ENCODE measurements at places on chromosomes 7 and 10.

GRCh38 chr7:1027242-1028043, 16.9 kb upstream of the GPR146 start:
- peak; percentile 18 for DNase-seq

GRCh38 chr10:114030140-114030539, 13.5 kb upstream of the ADRB1 start:
- no peak for DNase-seq

DNA sequence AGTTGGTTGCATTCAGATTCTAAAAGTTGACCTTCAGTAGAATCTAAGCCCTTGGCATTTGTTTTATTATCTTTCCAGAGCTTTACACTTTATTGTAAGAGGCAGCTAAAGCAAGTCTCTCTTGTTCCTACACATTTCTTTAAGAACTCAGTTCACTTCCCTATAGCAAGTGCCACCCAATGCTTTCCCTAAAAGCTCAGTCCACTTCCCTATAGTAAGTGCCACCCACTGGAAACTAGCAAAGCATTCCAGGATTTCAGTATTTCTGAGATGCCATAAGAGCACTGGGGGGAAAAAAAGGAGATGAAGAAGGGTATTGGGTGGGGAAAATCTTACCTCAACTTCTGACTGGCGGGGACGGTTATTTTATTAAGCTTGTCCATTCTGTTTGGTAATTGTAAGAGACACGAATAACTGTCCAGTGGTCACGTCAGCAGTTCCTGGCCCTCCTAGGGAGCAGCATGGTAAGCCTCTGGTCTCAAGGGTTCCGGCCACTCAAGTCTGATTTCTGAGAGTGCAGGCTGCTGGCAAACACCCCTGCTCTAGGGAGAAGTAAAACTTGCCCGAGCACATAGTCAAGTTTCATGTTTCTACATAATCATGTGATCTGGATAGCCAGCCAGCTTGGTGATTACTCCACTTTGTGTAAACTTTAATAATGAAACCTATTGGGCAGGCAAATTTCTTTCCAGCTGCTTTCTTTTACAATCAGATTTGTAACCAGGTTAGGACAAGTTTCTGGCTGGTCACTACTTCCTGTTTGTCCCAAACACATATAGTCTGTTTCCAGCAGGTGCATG, at the start of gene BLNK:
BLNK (minus strand) TSS at position 554 of the 800 bp plus-strand sequence; CDS start at position 383, 171 bp downstream.
- DNase-seq, result no peak

DNA sequence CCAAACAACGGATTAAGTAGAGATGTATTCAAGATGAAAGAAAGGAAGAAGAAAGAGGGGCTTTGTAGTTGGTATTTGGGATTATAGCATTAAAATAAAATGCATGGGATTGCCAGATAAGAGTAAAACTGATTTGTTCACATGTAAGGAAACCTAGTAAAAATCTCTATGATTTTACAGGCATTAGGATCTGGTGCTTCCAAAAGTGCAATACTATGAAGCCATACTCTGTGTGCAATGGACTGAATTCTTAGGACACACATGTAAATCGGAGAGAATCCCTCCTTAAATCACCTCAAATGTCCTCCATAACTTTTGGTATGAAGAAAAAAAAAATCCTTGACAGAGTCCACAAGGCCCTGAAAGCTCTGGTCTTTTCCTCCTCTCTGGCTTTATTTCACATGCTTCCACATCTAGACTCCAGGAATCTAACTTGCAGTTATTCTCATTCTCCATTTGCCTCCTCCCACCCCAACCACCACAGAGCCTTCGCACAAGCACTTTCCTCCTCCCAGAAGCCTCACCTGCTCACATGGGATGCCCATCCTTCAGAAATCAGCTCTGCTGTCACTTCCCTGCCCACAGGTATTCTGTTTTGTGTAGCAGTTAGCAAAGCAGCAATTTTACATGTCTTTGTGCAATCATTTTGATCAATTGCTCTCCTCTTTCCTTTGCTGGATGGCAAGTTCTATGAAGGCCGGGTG, 378.3 kb downstream of the KCNMA1 start:
- no peak for DNase-seq

GRCh38 chr10:99850767-99851340, 68.4 kb downstream of the ABCC2 start:
- DNase-seq, result no peak

DNA sequence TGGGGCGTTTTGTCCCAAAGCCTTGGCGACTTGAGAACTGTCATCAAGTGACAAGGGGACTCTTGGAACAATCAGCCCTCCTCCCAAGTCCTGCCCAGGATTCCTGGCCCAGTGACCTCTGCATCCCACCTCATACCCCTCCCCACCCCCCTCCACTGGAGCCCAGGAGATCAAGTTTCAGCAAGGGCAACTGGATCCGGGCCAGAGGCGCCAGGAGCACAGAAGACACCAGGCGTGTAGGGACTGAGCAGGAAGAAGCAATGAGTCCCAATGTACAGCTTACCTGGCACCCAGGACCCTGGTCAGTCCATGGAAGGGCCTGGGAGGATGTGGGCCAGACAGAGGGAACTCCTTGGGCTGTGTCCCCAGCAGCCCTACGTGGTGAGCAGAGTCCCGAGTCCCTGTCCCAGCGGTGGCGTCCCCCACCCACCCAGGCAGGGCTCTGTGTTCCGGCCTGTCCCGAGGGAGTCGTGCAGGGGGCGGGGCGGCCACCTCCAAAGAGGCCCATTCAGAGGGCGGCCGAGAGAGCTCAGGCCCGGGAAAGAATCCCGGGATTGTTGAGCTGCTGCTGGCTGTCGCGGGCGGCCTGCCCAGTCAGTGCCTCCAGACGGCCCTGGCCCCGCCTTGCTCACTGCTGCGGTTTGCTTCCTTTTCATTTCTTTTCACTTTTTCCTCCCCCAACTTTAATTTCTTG, 254.1 kb downstream of the TNS3 start:
- DNase-seq, result peak; percentile 93
